ENCODE measurements at places on chromosomes 7 and 10.

DNA sequence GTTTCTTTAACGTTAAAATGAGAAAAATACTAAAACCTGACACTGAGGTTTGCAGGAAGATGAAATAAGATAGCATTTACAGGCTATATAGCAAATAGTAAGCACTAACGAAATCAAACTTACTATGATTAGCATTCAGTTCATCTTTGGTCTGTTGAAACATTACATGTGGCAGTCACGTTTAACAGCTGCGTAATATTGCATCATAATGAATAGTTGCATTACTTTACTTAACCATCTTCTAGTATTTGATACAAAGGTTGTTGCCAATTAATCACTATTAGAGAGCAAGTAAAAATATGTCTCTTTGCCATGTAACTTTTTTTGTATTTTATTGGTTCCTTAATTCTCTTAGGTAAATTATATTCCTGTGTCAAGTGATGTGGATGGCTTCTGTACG is 131.8 kb upstream of the GHITM start:
- no peak for DNase-seq

- no peak for DNase-seq
Observed at GRCh38 chr10:68954904-68955303, 1.1 kb upstream of the DDX21 start.

DNA sequence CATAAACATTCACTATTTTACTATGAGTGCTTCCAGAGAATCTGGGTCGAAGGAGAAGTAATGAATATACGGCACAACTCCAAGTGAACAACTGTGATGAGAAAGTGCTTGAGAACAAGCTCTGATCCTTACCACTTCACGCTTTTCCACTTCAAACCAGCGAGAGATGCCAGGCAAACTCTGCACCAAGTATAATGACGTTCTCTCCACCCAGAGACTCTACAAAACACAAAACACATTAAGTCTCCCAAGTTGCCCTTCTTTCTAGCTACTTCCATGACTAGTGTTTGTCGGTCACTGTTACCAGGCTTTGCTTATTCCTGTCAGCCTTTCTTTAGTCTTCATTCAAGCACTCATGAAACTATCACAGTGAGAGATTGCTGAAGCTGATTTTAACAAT is 193.1 kb upstream of the IMMP2L start:
- DNase-seq = no peak

GRCh38 chr10:77685432-77685831 is 47.8 kb upstream of the KCNMA1 start:
- DNase-seq = no peak

DNA sequence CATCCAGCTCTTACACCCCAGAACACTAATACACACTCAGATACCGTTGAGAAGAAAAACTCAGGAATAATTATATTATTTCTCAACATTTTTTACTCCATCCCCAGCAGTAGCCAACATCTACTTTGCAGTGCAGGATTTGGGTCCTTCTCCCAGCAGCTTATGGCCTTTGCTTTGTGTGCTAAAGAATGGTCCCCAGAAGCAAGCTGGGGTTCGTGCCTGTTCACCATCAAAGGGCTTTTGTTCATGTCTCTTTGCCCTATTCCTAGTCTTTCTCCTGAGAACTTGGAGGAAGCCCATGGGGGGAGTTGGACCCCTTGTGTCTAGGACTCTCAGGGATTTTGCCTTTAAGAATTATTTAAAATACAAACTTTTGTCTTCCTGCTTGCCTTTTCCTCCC is 100.4 kb downstream of the ZNF277 start:
- DNase-seq = no peak

GRCh38 chr10:103416436-103417147 is 20.2 kb downstream of the PDCD11 start:
- DNase-seq = peak; percentile 81

- DNase-seq = no peak
Observed at GRCh38 chr7:85285527-85285926, 98.7 kb upstream of the SEMA3D start.

- DNase-seq = no peak
Observed at GRCh38 chr7:129066290-129067131, 11.6 kb upstream of the TNPO3 start.

DNA sequence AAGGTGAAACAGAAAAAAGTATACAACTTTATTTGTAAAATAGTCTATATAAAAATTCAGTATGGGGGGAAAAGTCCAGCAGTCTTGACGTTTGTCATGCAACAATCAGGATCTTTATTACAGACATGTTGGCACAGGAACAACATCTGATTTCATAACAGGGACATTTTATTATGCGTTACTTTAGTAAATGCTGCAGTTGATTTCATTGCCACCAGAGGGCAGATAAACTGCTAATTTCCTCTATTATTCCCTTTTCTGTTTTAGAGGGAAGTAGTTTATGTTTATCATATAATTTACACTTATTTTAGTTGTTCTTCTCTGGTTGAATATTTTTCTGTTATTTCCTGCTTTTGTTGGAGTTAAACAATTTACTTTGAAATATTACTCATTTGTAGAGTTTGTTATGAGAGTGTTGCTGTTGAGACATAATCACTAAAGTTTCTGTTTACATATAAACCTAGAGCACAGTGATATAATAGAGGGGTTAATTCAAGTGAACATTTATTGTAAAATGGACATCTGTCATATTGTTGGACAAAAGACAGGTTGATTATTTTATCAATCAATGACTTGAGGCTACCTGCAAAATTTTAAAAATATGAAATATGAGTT is 3.3 kb downstream of the PLXDC2 start:
- no peak for DNase-seq

- DNase-seq = peak; percentile 45
Observed at GRCh38 chr7:40733578-40733977, 598.8 kb downstream of the SUGCT start.

- no peak for DNase-seq
Observed at GRCh38 chr7:87316097-87316700, 29.3 kb upstream of the CROT start.

DNA sequence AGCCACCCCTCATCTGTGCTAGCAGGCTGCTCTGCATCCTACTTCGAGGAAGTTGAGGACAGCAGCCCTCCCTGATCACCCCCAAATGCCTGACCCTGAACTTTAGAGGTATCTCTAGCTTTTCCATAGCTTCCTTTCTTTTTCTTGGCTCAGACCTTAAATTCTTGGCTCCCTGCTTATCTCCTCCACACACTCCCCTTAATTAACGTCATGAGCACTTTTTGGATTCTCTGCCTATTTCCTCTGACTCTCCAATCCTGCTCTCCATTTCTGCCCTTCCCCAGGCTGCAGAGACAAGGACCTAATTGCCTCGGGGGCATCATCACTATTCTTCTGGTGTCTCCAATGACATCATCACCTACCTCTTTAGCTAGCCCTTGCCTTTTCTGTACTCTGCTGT is 40.8 kb upstream of the SEC61G start:
- DNase-seq = no peak

GRCh38 chr7:88432301-88432700 is 125.6 kb upstream of the STEAP4 start:
- no peak for DNase-seq

DNA sequence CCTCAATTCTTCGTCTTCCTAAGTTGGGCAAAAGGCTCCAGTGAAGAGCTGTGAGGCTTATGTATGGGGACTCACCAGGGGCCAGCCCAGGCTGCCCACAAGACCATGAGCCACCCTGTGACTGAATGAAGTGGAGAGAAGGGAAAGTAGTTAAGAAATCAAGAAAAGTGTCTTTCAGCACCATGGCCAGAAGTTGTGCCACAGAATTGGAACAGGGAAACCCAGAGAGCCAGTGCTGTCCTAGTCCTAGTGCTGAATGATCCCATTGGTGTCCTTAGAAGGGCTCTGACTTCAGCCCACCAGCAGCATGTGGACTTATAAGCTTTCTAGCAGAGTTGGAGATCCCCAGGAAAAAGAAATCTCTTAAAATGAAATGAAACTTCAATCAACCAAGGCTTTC is 37.0 kb upstream of the CCSER2 start:
- DNase-seq = no peak

GRCh38 chr7:47154791-47155190 is 427.1 kb downstream of the TNS3 start:
- no peak for DNase-seq

- DNase-seq = no peak
Observed at GRCh38 chr10:14063531-14064285, 267.0 kb downstream of the FRMD4A start.

DNA sequence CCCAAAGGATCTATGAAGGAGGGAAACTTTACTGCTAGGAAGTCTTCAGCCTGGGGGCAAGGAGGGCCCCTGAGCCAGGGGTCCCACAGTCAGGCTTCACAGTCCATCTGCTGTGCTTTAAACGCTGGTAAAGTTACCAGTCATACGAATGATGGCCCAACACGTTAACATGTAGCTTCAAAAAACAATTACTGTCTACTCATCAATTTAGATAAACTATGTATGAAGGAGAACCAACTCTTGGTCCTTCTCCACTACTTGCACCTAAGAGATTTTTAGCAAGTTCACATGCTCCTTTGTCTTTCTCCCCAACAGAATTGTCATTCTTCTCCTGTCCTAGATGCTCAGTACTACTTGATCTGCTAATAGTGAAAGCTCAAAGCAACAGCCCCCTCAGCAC is 16.6 kb downstream of the JCAD start:
- no peak for DNase-seq

GRCh38 chr10:77629775-77630506 is 7.7 kb downstream of the KCNMA1 start:
- no peak for DNase-seq

GRCh38 chr7:95011146-95011928 is 103.9 kb downstream of the PPP1R9A start:
- DNase-seq = no peak

DNA sequence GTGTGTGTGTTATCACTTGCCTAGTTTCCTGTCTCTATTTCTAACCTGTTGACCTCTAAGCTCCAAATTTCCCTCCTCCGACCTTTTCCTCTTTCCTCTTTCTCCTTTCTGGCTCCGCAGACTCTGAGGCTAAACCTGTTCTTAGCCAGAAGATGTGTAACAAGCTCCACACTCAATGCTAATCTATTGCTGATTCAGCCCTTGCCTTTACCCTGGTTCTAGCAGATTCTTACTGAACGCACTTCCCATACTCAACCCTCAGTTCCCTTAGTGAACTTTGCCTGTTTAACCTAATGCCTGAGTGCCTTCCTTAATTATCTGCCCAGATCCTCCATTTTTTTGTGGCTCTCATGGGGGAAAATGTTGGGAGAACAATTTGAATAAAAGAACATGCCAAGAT is 30.0 kb upstream of the SGMS1 start:
- DNase-seq = no peak

DNA sequence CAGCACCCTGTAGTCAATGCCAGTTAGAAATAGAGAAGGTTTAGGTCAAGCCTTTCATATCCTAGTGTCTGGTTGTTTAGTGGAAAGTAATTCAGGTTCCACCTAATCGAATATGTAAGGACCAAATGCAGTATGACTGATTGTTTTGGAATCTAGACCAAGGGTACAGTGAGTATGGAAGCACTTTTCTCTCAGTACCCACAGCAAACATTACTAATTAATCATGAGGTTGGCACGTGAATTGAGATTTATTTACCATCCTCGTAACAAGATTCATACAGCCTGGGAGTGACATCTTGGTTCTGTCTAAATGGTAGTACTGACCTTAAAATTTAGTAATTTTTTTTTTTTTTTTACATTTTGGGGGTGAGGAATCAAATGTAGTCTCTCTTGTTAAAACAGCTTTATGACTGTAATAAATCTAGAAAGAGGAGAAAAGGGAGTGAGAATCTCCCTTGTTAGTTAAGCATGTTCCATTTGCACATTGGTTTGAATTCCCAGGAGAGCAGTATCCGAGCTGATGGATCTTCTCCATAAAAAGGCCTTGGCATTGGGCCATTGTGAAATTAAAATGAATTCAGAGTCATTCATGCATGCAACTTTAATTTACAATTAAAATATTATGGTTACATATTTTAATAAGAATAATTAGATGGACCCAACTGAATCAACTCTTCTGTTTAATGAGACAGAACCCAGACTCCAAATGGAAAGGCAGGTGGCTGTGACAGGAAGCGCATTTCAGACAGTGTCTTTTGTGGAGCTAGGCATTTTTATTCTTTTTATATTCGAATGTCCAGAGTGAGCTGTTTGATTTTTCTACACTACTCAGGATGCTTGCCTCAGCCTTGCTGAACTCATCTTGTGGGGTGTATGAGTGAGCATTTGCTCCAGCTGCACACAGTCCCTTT is 57.6 kb downstream of the SNX10 start:
- no peak for DNase-seq

- no peak for DNase-seq
Observed at GRCh38 chr7:156059369-156059768, 247.1 kb upstream of the SHH start.

- DNase-seq = no peak
Observed at GRCh38 chr10:13168781-13169180, 7.4 kb downstream of the MCM10 start.

- no peak for DNase-seq
Observed at GRCh38 chr10:59888781-59889435, 17.4 kb downstream of the CCDC6 start.

- DNase-seq = no peak
Observed at GRCh38 chr7:3162289-3162688, 118.6 kb upstream of the CARD11 start.

DNA sequence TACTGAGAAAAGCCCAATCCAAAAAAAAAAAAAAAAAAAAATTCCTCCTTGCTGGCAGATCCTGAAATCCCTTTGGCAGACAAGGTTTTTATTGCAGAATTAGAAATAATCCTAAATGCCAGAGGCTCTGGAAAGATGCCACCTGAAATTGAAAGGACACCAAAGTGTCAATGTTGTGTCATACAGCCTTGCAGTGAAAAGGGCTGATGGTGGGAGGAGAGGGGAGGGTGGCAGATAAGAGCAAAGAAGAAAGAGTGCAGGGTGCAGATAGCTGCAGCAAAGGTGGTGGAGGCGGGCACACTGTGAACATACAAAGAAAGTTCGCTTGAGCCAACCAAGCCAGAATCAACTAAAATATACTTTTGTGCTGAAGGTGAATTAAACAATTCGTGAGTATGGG is 8.2 kb upstream of the OPTN start:
- DNase-seq = no peak

DNA sequence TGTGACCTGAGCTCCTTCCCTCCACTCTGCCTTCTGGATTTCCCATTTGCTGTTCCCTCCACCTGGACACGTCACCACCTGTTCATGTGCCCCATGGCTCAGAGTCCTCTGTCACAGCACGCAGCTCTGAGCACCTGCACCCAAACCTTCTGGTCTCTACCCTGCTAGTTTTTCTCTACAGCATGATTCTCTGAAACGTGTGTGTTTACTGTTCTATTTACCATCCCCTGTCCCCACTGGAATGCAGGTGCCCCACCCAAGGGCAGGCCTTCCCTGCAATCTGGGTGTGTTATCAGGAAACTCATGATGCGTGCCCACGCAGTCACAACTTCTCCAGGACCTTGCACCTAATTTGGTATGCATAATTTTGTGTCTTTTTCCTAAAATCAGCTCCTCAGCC is 284.4 kb upstream of the IGFBP3 start:
- DNase-seq = no peak

DNA sequence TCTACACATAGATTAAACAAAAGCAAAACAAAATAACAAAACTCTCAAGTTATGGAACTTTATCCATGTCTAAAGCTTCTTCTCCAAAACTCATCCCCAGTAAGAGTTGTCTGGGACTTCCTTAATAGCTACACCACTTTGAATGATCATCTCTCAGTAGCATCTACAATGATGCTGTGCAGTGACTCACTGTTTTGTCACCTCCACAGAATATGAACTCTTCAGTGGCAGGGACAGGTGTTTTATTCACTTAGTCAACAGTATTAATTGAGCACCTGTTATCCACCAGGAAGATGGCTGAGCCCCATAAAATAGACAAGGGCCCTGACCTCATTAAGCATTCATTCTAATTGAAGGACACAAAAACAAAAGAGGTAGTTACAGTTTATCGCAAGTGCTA is 350.7 kb downstream of the ELMO1 start:
- no peak for DNase-seq

GRCh38 chr10:117136391-117136975 is 1.6 kb downstream of the VAX1 start:
- no peak for DNase-seq

Data from activated CD8-positive, alpha-beta memory T cell treated with anti-CD3 and anti-CD28 coated beads, Interleukin-2, amount 10 ng/mL, durations not matched to agents 7 days and 5 days (primary cell).